Tibial nerve (tissue), 4 donors: ENCODE measurements at places on chromosomes 7 and 10.

- DNase-seq: no peak
Observed at GRCh38 chr7:47045207-47046051, 536.5 kb downstream of the TNS3 start.

- DNase-seq: no peak
Observed at GRCh38 chr7:1986366-1987083, 246.2 kb downstream of the MAD1L1 start.

- DNase-seq: no peak
Observed at GRCh38 chr7:15977663-15978062, 291.2 kb upstream of the MEOX2 start.

DNA sequence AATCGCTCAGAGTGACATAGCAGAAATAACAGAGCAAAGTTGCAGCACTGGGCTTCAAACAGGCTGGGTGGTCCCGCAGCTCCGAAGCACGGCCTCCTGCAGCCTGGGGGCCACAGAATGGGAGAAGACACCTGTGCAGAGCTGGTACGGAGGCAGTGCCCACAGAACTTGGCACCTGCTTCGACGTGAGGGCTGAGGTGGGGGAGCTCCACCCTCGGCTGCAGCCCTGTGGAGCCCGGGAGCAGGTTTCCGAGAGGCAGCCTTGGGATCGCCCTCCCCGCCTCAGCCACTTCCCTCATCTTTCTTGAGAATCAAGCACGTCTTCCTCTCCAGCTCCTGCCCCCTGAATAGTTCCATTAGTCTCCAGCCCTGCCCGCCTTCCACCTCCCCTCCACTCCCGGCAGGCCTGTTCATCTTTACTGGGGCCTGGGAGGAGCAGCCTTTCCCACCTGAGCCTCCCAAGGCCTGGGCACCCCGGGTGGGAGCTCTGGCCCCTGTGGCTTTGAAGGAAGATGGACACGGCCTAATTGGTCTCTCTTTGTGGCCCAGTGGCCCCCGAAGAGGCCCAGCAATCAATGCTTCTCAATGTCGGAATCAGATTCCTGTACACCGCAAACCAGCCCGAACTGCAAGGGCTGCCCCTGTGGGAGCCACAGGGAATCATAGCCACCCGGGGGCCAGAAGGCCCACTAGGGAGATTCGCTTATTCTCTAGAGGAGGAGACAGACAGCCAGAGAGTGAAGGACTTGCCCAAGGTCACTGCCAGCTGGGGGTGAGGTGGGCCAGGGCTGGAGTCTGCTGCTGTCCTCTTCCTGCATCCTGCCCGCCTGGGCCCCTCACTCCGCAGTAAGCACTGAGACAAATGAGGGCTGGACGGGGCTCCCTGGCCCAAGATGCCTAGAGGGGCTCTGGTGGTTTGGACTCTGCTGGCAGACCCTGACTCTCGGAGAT, 17.0 kb upstream of the PCBD1 start:
- DNase-seq: no peak

DNA sequence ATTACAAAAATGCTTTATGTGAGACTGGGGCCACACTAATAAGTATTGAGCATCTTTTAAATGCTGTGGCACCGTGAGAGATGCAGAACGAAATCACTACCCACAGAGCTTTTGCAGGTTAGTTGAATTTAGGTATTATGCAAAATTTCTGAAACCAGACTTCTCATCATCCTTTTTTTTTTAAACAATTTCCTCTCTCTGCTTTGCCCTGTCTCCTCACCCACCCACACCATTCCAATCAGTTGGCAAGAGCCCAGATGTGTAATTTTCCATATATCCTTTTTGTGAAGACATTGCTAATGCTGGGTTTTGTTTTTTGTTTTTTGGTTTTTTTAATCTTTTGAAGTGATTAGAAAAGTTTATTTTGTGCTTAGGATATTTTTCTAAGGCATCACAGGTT, 1.1 kb downstream of the YAE1 start:
- no peak for DNase-seq

DNA sequence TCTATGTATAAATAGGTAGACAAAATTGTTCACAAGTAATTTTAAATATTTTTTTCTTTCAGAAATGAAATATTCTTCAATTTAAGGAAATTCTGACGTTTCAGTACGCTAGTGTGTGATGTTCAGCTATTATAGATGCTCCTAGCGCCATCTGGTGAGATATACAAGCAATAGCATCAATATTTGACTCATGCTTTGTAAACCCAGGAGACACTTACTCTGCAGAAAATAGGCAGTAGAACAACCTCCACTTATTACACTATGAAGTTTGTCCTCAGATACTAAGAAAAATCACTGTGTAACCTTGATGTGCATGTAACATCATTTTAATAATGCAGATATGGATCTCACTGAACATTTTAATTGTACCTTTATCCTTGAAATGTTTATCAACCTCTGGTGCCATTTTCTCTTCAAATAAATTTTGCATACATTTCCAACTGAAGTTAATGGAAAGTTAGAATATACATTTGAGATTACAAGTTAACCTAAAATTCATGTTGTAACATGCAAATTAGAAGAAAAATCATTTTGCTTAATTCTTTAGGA, 151.5 kb upstream of the FAM3C start:
- no peak for DNase-seq

DNA sequence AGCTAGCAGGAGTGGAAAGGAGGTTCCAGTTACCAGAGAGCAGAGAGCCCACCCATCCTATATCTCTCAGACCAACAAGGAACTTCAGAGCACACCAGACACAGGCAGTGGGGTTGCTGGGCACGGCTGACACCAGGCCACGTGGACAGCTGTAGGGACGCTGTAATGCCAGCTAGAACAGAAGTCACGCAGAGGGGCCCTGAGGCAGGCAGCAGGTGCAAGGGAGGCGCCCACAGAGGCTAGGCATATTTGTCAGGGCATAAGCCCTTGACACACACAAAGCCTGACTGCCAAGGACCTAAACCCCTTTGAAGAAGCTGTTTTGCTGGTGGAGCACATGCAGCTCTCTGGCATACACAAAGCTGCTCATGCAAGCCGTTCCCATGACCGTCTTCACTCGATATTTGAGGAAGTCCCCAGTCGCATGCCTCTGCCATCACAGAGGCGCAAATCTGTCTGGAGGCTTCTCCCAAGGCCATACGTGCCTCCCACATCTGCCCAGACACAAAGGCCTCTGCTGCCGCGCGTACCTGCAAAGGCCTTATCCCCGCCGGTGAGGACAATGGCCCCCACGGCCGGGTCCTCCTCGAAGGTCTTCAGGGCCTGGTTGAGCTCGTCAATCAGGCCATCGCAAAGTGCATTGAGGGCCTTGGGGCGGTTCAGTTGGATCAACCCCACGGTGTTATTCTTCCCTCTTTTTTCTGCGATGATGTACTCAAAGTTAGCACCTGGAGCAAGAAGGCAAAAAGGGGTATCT, 2.9 kb downstream of the ECHS1 start:
- DNase-seq: no peak

DNA sequence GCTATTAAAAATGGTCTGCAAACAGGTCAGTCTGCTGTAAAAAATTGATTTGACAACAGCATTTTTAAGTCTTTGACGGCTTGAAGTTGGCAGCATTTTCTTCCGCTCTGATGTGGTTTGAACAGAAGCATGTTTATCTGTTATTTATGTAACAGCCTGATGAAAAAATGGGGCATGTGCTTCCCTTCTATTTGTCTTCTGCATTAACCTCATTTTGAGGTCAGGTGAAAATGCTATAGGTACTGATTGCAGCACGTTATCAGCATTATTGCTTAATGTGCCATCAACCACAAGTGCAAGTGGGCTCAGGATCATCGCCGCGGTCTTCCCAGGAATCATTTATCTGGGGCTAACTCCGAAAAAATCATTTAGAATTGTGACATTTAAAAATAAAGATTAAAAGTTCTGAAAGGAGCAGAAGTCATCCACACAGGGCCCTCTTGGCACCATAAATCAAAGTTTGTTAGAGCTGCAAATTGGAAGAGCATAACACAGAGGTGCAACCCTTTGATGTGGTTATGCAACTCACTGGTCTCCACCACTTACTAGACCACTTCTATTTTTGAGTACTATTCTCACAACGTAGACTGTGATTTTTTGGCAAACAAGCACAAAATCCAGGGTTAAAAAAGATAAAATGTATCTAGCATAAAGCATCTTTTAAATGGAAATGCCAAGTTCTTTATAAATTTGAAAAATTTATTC, 307.7 kb downstream of the MDFIC start:
- DNase-seq: no peak

GRCh38 chr10:80647173-80647833, 109.6 kb downstream of the SH2D4B start:
- no peak for DNase-seq

DNA sequence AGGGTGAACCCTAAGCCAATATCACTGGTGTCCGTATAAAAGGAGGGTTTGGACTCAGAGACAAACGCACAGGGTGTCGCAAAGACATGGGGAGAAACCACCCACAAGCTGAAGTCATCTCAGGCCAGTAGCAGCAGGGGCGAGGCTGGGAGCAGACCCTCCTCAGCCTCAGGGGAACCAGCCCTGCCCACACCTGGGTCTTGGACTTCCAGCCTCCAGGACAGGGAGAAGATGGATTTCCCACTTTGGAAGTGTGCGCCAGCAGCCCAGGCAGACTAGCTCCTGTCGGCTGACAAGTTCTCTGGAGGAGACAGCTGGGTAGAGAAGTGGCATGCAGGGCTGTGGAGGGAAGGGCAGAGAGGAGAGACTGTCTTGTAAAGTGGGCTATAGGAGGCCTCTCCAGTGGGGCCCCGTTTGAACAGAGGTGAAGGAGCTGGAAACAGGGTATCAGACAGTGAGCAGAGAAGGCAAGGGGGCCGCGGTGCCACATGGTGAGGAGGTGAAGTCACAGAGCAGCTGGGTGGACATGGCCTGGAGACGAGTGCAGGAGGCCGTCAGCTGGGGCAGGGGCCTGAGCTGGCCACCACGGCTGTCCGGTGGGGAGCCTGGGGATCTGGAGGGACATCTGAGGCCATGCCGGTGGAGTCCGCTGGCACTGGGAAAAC, 475.6 kb downstream of the PTPRN2 start:
- DNase-seq: no peak

- no peak for DNase-seq
Observed at GRCh38 chr10:87643920-87644319, 15.8 kb upstream of the PAPSS2 start.

DNA sequence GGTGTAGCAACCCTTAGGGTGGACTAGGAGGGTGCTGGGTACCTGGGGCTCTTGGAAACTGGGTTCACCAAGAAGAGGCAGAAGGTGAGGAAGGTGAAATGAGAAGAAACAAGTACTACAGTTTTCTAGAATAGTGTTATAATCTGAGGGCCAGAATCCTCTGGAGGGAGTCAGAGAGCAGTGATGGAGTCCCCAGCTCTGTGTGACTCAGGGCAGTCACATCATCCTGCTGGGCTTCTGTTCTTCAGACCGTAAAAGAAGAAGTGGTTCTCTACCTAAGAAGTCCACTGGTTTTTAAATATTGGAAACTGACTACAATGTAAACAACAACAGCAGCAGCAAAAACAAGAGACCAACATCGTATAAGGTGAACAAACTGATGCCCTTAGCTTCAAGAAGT, 197.3 kb downstream of the PRPF18 start:
- DNase-seq: no peak

DNA sequence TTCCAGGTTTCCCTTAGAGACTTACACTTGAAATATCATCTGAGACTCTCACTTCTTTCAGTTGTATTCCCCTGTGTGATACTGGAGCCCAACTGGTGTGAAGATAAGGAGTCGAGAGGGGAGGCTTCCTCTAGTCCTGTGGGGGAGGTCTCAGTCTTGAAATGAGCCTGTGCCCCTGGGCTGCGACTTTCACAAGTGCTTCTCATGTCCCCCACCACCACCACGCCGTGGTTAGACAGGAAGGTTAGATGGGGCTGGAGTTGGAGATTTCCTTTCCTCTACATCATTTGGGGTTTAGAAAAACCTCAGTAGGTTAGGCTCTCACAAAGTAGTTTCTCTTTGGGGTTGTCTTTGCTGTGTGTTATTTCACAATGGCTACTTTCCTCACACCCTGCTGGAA, 25.6 kb upstream of the MKX start:
- DNase-seq: no peak

GRCh38 chr10:1061930-1062774, 6.0 kb downstream of the WDR37 start:
- DNase-seq: no peak
